Activated T-cell treated with anti-CD3 and anti-CD28 coated beads, Interleukin-2, amount 50 U/mL, for 24 hours (primary cell): ENCODE measurements at places on chromosomes 13 and 19.

- no peak for DNase-seq
- no peaks in the 10 kb centered on the region for H3K4me1 ChIP-seq
- peaks cover 3% of the 10 kb centered on the region for H3K36me3 ChIP-seq
- H3K4me3 ChIP-seq = no peak overlapping the region
- no peaks in the 10 kb centered on the region for H3K27me3 ChIP-seq
Observed at GRCh38 chr19:53646144-53646543, 14.3 kb downstream of the DPRX start.

GRCh38 chr13:32023096-32023495, 8.5 kb upstream of the FRY start:
- H3K4me1 ChIP-seq = no peaks in the 10 kb centered on the region
- no peaks in the 10 kb centered on the region for H3K36me3 ChIP-seq
- H3K27ac ChIP-seq = no peak overlapping the region
- no peak for DNase-seq

- H3K36me3 ChIP-seq = no peaks in the 10 kb centered on the region
- no peak for DNase-seq
- no peak overlapping the region for H3K27ac ChIP-seq
- no peak overlapping the region for H3K4me3 ChIP-seq
- no peaks in the 10 kb centered on the region for H3K27me3 ChIP-seq
- no peaks in the 10 kb centered on the region for H3K4me1 ChIP-seq
Observed at GRCh38 chr13:34070544-34071303, 252.8 kb downstream of the RFC3 start.

DNA sequence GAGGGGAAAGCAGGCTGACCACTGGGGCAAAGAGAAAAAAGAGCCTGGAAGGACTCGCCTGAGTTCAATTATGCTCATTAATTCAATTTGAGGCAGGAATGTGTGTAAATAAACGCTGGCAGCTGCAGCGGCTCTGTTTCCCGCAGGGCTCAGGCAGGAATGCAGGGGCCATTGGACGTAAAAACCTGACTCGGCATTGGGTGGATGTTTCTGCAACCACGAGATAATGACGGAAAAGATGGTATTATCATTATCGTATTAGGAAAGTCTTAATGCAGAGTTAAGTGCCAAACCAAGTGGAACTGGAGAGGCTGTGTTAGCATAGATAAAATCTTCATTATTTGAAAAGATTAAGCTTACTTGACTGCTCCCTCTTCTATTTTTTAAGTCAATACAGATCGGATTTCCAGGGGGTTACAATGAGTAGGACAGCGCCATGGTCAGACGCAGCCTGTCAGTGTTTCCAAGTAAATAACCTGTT, 169.8 kb downstream of the SHISA2 start:
- no peak overlapping the region for H3K4me3 ChIP-seq
- DNase-seq = no peak
- no peaks in the 10 kb centered on the region for H3K36me3 ChIP-seq
- no peak overlapping the region for H3K27ac ChIP-seq
- no peaks in the 10 kb centered on the region for H3K27me3 ChIP-seq

DNA sequence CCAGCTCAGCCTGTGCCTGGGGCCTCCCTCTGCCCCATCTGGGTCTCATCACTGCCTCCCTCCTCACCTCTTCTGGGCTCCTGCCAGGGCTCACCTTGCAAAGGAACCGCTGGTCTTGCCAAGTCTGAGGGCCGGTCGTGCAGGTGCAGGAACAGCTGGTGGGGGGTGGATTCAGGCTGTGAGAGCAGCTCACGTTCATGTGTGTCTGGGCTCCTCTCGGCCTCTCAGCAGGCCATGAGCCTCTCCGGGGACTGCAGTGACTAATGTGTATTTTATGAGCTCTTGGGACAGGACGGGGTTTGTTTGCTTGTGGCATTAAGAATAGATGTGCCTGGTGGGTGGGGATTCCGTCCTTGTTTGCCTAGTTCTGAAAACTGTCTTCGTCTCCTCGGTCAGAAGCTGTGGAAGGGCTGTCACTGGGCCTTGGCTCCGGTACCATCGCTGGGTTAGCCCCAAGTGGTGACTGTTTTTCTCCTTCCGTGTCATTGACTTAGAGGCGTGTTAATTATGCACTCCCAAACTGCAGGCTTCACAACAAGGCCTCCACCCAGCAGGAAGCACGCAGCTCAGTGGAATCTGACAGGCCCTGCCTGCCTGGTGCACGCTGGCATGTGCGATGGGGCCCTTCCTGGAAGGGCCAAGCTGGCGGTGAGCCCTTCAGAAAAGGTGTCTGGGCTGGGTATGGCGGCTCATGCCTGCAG, 77.6 kb downstream of the KDM4B start:
- no peaks in the 10 kb centered on the region for H3K27me3 ChIP-seq
- peaks cover 3% of the 10 kb centered on the region for H3K4me1 ChIP-seq
- no peak overlapping the region for H3K4me3 ChIP-seq
- DNase-seq = no peak

DNA sequence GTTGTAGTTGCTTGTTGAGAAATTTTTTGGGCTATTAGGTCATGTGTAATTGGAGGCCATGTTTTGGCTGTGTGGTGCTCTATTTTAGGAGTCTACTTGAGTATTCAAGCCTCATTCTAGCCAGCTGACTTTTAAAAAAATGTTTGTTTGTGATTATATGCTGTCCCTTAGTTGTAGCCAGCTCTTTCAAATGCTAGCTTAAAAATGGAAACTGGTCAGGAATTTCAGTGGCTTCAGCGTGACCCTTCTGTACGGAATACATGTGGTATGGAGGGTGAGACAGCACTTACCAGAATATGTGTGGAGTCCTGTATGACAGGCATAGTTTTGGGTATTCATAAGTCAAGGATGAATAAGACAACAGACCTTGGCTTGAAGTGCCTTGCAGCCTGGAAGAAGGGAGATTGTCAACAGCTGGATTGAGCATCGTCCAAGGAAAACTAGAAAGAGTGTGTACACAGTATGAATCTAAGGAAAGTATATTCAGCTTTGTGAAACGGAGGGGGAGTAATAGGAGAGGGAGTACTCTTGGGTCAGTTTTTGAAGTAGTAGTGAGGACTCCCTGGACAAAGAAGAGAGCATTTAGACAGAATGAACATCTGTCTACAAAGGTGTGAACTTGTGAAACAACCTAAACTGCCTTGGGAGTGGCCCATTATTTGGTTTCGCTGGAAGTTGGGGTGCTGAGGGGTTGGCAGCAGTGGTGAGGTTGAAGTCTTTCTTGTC, 20.0 kb upstream of the WTIP start:
- peaks cover 92% of the 10 kb centered on the region for H3K36me3 ChIP-seq
- no peak for DNase-seq
- H3K4me3 ChIP-seq = no peak overlapping the region
- peaks cover 2% of the 10 kb centered on the region for H3K4me1 ChIP-seq
- no peaks in the 10 kb centered on the region for H3K27me3 ChIP-seq
- H3K27ac ChIP-seq = peak overlapping the region; percentile 71

DNA sequence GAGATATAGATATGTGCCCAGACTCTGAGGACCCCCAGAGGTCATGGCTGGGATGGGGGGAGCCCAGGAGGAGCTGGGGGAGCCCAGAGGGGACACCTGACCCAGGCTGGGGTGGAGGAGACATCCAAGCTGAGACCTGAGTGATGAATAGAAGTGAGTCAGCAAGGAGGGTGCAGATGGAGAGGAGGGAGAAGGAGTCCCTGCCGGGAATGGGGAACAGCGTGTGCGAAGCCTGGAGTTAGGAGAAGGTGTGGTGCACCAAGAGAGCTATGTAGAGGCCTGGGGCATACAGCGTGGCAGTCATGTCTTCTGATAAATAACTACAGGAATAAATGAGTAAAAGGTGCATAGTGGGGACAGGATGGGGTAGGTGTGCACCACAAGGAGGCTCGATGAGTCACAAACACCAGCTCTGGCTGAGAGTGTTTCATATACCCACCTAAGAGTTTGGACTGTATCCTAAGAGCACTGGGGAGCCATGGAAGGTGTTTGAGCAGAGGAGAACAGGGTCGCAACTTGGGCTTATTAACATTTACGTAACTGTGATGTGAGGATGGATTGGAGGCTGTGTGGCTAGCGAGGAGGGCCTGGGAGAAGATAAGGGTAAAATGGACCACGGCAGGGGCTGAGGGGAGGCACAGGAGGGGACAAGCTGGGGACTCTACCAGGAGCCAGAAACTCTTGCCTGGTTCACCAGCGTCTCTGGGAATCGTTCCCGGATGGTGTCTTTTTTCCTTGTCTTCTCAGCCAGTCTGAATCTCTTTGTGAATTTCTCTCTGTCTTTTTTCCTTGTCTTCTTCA, 1.4 kb downstream of the CEACAM18 start:
- peaks cover 23% of the 10 kb centered on the region for H3K27me3 ChIP-seq
- H3K4me1 ChIP-seq = peaks cover 42% of the 10 kb centered on the region
- H3K4me3 ChIP-seq = no peak overlapping the region
- no peaks in the 10 kb centered on the region for H3K36me3 ChIP-seq

DNA sequence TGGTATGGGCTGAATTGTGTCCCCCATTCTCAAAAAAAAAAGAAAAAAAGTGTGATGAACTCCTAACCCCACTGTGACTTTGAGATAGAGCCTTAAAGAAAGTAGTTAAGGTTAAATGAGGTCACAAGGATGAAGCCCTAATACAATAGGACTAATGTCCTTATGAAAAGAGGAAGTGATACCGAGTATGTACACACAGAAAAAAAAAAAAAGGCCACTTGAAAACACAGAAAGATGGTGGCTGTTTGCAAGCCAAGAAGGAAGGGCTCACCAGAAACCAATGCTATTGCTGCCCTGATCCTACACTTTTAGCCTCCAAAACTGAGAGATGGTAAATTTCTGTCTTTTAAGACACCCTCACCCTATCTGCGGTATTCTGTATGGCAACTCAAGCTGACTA, 955.6 kb downstream of the PCDH17 start:
- no peak overlapping the region for H3K4me3 ChIP-seq
- H3K27me3 ChIP-seq = no peaks in the 10 kb centered on the region
- DNase-seq = no peak
- no peak overlapping the region for H3K27ac ChIP-seq

GRCh38 chr13:27915301-27916207, 4.2 kb upstream of the PDX1 start:
- H3K36me3 ChIP-seq = no peaks in the 10 kb centered on the region
- no peak overlapping the region for H3K27ac ChIP-seq
- no peak for DNase-seq
- H3K4me3 ChIP-seq = no peak overlapping the region

- H3K27me3 ChIP-seq = no peaks in the 10 kb centered on the region
- no peak overlapping the region for H3K27ac ChIP-seq
- H3K36me3 ChIP-seq = no peaks in the 10 kb centered on the region
- no peak for DNase-seq
- no peaks in the 10 kb centered on the region for H3K4me1 ChIP-seq
- no peak overlapping the region for H3K4me3 ChIP-seq
Observed at GRCh38 chr13:93104270-93104669, 122.3 kb upstream of the GPC6 start.

DNA sequence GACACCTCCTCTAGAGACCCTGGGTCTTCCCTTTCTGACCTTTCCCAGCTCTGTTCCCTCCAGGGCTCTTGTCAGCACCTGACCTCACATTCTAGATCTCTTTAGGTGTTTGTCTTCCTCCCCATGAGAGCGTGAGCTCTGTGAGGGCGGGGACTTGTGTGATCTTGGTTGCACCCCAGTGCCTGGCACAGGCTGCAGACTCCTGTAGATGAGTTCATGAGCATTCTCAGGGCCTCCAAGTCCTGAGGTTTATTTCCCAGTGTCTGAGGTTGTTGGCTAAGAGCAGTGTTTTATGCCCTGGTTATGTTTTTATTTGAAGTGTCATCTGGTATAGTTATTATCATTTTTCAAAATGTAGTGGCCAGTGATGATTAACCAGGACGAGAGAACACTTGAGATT, 596 bp downstream of the CEACAM4 start:
- no peaks in the 10 kb centered on the region for H3K4me1 ChIP-seq
- peaks cover 42% of the 10 kb centered on the region for H3K27me3 ChIP-seq
- H3K36me3 ChIP-seq = no peaks in the 10 kb centered on the region
- DNase-seq = no peak
- no peak overlapping the region for H3K4me3 ChIP-seq

DNA sequence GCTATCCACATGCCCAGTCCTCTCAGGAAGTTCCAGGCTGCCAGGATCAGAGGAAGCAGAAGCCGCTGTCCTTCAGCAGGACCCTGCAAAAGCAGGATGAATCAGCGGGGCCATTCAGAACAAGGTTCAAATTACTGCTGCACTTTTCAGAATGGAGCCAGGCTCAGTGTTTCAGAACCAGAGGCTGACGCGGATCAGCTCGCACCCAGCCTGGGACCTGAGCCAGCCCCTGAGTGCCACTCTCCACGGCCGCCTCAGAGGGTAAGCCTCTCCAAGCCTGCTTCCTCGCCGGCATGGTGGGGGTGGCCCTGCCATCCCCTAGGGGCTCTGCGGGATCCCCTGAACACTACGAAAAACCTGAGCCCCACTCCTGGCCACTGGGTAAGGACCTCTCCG, 24.7 kb downstream of the RASA3 start:
- H3K4me3 ChIP-seq = no peak overlapping the region
- peaks cover 76% of the 10 kb centered on the region for H3K4me1 ChIP-seq

DNA sequence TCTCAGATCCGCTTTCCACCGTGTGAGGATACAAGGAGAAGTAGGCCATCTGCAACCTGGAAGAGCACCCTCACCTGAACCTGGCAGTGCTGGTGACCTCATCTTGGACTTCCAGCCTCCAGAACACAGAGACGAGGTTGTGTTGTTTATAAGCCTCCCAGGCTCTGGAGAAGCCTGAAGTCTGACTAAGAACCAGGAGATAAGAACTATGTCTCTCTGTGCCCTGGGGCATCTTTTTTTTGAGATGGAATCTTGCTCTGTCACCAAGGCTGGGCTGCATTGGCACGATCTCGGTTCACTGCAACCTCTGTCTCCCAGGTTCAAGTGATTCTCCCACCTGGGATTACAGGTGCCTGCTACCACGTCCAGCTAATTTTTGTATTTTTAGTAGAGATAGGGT, 14.5 kb downstream of the FCGBP start:
- no peak for DNase-seq
- peaks cover 3% of the 10 kb centered on the region for H3K4me1 ChIP-seq
- no peaks in the 10 kb centered on the region for H3K27me3 ChIP-seq

DNA sequence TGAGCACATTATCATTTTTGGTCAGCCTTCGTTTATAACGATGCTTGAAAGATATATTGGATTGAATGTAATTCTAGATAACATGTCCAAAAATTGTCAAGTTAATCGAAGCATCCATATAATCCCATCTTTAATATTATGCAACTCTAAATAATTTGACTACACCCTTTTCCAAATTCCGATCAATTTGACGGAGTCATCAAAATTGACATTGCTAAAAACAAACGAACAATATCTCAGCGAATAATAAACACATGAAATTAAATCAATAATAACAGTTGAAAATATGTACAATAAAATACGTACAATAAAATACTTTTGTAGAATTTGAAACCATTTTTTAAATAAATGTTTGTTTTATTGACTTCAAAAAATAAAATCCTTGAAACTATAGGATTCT, 1516.4 kb downstream of the EFNB2 start:
- H3K36me3 ChIP-seq = no peaks in the 10 kb centered on the region
- no peak overlapping the region for H3K27ac ChIP-seq
- H3K4me3 ChIP-seq = no peak overlapping the region
- no peak for DNase-seq

GRCh38 chr13:33146843-33147611, 130.8 kb downstream of the KL start:
- peaks cover 46% of the 10 kb centered on the region for H3K27me3 ChIP-seq
